ENCODE measurements at places on chromosomes 1 and 21.
A peak's percentile ranks its signal among the peaks of the same experiment; 100 is the strongest.

GRCh38 chr1:46526013-46526690 is 25.3 kb downstream of the KNCN start:
- peak; percentile 36 for DNase-seq

DNA sequence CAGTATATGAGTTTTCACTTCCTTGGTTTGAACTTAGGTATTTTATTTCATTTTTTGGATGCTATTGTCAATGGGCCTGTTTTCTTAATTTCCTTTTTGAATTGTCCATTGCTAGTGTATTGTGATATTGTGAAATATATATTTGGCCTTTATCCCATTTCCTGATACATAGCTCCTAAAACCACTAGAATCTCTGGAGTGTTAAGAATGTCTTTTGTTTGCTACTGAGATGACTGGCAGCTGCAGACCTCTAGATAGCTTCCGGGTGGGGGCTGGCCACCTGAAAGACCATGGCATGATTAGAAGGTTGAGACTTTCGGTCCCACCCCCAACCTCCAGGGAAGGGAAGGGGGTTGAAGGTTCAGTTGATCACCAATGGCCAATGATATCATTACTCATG is 245.4 kb downstream of the KCNJ6 start:
- no peak for DNase-seq

DNA sequence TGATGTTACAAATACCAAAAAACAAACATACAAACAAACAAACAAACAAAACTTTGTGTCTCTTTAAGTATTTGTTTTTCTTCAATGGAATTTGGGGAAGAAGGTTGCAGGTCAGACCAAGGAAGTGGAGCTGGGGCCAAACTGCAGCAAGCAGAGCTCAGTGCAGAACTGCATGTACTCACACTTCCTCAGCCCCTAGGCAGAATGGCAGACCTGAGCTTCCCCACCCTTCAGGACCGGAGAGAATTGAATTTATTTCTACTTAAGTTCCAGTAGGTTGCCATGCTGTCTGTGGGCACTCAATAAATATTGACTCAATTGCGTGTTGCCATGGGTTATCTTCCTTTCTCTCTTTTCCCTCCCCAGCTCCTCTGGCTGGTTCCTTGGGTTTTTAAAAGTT is 173.6 kb downstream of the PTGER3 start:
- no peak for DNase-seq

- DNase-seq: no peak
Observed at GRCh38 chr1:203480084-203480483, 4.5 kb downstream of the PRELP start.

DNA sequence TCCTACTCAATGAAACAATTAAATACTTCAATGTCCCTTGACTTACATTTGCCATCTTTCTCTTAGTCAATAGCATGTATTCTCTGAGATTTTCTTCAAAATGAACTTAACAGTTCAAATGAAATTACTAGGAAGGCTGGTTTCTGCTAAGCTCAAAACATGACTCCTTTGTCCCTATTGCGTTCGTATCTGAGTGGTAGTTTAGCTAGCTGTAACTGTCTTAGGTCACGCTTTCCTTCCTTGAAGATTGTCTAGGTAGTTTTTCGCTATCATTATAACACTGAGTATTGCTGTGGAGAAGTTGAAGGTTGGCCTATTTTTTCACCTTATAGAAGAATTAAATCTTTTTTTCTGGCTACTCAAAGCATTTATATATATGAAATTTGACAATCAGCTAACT is 1535.2 kb downstream of the PLA2G4A start:
- no peak for DNase-seq

DNA sequence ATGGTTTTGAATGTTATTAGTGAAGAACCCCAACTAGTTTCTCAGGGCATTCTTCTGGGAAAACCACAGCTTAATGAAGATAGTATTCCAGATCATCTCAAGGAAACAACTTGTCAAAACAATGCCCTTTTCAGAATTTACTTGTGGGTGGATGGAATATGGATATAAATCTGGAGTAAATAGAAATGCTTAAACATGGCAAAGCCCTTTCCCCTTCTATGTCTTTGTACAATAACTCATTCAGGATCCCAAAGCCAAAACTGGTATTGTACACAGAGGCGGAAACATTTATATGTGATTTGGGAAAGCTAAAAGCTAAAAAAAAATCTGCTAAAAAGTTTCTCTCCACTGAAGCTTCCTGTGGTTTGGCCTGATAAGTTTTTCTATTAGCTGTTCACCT is 55.5 kb upstream of the RGS5 start:
- no peak for DNase-seq

DNA sequence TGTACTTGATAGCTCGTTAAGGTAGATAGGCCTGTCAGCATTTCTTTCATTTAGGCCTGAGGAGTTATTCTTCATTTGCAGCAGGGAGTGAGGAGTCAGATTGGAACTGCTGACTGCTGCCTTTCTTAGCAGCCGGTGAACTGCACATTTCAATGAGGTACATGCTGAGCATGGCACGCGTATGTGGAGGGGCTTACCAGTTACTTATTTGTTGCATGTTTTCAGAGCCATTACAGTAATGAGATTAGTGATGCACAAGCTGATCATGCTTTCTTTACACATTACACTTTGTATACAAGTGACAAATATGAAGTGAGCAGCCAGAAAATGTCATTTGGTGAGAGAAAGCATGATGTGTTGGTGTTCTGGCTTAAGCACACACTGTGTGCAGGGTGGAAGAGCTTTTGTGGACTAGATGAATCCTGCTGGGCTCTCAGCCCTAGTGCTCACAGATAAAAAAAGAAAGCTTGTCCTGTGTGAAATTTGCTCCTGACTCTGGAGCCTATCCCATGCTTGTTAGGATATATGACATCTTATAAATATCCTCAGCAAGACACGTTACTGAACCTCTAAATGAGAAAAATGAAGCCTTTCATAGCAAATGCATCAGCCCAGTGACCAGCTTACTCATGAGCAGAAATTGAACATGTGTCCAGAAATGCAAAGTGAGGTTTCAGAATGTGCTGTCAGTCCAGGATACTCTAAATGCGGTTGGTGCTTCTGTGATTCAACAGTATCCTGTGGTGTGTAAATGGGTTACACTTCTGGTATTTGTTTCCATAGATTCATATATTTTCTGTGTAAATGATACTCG is 574.7 kb upstream of the ADGRL2 start:
- no peak for DNase-seq

- no peak for DNase-seq
Observed at GRCh38 chr1:11273595-11274234, 717 bp downstream of the UBIAD1 start.
